ENCODE measurements at places on chromosomes 12 and 14.

DNA sequence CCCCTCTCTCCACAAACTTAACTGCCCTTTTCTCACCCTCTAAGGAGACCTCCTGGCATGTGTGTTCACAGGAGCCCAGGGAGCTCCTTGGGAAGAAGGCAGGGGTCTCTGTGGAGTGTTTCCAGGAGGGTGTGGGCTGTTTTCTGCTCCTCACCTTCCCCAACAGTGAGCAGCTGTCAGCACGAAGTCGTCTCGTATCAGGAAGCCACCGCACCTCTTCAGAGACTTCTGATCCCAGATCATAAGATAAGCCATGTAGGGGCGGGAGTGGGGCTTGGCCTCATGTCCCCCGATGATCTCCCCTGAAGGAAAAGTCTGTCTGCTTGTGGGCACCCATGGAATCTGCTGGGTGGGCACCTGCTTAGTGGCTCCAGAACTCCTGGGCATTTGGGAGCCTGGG is 1.2 kb downstream of the GZMB start:
- no peak for DNase-seq

DNA sequence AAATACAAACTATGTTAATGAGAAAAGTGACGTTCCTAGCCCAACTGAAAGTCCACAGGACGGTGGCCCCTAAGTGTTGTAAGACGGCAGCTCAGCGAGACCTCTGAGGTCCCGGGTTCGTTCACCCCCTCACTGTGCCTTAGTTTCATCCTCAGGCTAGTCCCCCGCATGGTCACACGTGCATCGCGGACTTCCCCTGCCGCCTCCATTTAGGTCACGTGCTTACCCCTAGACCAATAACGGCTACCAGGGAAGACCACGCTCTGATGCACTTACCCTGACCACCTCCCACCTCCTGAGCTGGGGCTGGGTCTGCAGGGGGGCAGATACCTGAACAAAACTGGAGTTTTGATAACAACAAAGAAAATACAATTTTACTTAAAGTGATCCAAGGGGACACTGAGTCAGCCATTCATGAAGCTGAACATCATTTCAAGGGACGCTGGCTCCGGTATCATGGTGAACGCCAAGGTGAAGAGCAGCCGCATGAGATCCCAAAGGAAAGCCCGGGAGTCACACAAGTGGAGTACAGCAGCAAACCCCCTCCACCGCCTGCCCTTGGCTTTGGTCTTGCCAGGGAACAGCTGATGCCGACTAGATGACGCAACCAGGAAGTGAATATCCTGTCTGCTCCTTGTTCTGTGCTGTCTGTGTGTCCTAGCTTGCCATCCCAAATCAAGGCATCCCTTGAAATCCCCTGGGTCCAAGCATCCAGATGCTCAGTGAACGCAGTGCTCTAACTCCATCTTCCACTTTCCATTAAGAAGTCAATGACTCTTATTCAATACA is 274.1 kb downstream of the PCNX1 start:
- no peak for DNase-seq

GRCh38 chr12:92418381-92418780 is 272.7 kb upstream of the BTG1 start:
- no peak for DNase-seq

DNA sequence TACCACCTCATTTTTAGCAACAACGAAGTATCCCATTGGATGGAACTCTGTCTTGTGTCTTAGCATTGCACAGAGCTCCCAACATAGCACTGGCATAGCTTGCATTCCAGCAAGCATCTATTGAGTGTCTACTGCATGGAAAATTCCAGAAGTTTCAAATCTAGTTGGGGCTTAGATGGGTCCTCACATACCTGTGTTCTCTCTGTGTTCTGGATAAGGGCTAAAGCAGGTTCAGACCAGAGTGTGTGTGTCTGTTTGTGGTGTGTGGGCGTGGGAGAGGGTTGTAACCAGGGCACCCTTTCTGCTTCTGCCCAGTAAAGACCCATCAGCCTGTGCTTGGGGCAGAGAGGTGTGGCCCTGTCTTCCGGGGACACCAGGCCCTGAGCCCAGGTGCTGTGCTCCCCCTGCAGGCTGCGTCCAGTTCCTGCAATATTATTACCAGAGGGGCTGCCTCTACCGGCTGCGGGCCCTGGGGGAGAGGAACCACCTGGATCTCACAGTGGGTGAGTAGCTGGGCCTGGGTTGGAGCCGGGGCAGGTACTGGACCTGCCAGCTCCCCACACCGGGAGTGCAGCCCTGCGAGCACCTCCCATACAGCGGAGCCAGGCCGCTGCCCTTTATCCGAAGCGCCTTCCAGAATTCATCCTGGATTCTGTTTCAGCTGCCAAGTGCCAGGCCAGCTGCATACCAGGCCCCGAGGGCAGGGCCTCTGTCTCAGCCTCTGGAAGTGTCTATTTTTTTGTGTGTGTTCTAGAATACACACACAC is 20.3 kb downstream of the RHOF start:
- no peak for DNase-seq

GRCh38 chr14:103329401-103330347 is 4.4 kb upstream of the EIF5 start:
- DNase-seq = no peak

DNA sequence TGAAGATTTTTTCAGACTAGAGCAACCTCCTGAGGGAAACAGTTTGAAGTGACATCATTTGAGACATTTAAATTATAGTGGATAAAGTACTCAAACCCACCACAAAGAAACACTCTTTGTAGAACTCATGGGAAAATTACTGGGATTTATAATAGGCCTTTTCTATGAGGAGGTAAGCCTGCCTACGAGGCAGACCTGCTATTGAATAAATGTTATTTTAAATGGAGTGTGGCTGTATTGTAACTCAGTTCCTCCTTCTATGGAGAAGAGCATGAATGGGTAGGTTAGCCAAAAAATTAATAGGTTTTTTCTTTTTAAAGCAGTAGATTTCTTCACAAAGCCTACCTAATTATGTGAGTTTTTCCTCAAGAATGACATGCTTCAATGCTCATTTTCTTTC is 63.7 kb upstream of the PLEKHA5 start:
- DNase-seq = no peak

GRCh38 chr12:111100003-111100402 is 179.6 kb upstream of the MYL2 start:
- DNase-seq = no peak

DNA sequence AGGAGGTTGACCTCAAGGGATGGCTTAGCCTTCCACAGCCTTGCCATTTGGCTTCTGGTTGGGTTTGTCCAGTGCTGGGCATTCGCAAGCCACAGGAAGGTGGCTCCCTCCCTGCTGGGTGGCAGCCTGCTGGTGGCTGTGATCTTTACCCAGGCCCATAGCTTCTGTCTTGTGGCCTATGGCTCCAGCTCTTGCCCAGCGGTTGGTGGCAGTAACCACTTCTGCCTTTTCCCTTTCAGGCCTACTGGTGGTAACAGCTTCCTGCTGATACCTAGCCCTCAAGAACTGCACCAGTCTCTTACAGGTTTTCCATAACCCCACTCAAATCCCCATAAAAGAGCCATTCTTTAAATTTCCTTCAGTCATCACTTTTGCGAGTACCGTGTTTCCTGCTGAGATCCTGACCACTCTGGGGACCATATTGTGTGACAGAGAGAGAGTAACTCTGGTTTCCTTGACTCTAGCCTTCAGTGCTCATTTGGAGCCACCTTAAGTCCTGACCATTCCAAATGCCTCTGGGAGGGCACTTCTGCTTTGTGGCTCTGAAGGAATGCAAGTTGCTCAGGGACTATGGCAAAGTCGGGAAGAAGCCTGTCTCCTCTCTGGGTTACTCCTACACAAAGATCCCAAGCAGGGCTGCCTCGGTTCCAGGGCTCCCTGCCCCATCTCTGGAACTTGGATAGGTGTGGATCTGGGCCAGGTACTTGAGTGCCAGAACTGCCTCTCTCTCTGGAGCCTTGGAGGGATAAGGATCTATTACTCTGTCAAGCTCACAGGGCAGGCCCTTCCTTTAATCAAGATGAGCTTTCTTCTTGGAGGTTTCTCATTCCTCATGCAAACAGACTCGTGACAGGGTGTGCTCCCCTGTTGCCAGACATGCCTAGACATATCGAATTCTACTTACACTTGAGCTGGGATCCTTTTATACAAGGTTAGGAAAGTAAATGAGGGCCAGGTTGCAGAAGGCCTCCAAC is 2.9 kb upstream of the NYNRIN start:
- no peak for DNase-seq

- no peak for DNase-seq
Measured at GRCh38 chr12:131894981-131895639, 688 bp downstream of the ULK1 start.

GRCh38 chr14:20794644-20795369 is 7.8 kb downstream of the RNASE1 start:
- DNase-seq = no peak

DNA sequence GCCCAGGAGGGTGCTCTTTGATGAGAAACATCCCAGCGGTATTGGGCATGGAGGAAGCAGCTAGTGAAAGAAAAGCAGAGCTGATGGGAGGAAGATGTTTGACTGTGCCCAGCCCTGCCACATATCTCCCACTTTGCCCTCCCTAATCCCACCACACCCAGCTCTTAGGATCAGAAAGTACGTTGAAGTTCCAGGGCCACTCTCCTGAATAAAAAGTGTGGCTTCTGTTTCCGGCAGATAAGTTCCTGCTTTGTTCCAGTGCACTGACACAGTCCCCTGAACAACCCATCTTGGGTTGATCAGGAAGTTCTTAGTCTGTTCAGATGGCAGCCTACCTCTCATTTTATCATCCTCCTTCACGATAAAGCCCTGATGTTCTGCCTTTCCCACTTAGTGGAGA is 16.5 kb downstream of the TPCN1 start:
- no peak for DNase-seq

DNA sequence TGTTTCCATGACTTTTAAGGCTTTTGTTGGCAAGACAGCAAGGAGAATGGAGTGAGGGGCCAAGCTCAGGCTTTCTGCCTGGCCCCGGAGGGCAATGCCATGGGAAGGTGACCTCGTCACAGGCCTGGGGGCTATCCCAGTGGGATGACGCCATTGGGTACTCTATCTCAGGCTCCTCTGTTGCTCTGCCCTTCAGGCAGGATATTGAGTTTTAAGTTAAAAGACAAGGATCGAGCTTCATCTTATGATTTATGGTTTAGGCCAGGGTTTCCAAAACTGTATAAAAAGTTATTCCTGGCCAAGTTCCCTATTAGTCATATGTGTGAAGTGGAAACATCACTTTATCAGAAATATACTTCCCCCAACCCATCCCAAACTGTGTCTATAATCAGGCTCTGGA is 127.7 kb downstream of the ZFP36L1 start:
- no peak for DNase-seq

- no peak for DNase-seq
Measured at GRCh38 chr12:109557200-109557599, 16.1 kb downstream of the MMAB start.

DNA sequence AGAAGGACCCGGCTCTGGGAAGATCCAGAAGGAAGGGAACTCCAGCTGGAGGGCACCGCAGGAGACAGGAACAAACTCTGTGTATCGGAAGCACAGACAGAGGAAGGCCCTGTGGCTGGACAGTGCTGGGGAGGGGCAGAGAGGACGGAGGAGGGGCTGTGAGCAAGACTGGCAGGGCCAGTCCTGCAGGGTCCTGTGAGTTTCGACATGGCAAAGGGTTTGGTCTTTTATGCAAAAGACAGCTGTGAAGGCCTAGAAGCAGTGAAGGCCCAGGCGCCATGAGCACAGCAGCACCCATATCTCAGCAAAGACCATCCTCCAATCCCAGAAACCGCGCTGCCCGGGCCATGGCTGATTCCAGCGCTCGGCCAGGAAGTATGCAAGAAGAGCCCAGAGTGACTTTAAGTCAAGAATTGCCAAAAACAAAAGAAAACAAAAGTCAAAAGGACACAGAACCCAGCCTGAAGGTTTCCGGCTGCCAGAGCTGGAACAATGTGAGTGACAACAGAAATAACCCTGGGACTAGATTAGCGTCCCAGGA is 126.5 kb downstream of the NCOR2 start:
- DNase-seq = no peak

DNA sequence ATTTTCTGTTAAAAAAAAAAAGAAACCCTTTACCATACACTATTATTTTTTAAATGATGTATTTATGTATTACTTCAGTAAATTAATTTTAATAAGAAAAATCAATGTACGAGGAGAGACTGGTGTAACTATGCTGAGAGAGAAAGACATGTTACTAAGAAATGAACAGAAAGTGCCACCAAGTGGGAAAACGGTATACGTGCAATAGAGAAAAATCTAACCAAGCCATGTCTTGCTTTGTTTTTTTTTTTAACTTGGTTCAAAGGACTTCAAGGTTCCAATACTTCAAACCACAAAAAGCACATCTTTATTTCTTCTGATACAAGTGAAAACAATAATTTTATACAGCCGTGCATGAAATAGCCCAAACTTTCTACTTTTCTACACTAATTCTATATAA is 22.9 kb downstream of the NDUFA12 start:
- DNase-seq = no peak

- DNase-seq = no peak
Measured at GRCh38 chr12:64521833-64522232, 69.9 kb downstream of the TBK1 start.

- no peak for DNase-seq
Measured at GRCh38 chr12:93059925-93060665, 131.0 kb upstream of the EEA1 start.

DNA sequence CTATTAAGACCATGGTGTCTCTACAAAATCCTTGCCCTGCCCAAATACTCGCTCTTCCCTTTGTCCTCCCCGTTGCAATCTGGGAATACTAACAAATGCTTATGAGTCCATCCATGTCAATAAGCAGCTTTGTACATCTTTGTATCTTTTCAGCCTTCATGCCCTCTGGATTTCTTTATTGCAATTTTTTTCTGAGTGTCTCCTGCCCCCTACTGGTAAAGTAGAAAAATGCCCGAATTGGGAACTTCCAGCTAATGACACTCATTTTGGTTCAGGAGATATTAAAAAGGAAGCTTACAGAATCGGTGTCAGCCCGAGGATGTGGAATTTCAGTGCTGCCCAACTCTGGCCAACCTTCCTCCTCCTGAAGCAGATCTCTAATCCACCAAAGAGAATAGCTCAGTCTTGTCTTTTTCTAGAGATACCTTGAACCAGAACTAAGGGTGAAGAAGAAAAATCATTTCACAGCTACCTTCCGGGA is 46.0 kb downstream of the SH2B3 start:
- DNase-seq = no peak

DNA sequence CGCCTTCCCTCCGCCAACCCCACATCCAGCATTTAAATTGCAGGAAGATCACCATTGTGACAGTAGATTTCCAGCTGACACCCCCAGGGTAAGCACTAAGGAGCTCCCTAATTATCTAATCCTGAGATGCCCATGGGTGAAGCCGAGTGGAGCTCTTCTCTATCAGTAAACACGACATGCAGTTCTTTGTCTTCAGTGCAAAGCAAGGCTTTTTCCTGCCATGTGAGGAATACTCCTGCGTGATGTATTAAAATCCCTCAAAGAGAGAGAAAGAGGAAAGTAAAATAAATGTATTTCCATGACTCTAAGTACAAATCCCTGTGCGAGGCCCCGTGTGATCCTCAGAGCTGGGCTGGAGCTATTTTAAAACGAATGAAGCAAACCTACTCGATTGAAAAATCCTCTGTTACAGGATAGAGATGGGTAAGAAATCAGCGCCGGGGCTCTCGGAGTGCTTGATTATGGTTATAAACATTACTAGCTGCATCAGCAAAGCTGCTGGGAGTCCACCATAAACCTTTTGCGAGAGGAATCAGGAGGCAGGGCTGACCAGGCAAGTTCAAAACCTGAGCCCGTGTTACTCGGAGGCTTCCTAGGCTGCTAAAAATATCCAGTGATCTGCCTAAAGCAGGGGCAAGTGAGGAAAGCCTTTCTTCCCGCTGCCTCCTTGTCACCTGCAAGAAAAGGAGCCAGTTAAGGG is 61.5 kb downstream of the MAP1LC3B2 start:
- no peak for DNase-seq

- no peak for DNase-seq
Measured at GRCh38 chr14:50319293-50319692, 7.2 kb downstream of the DMAC2L start.

- no peak for DNase-seq
Measured at GRCh38 chr14:89652352-89652751, 235.3 kb upstream of the FOXN3 start.
